Hepatocyte (in vitro differentiated cells): ENCODE measurements at places on chromosomes 2 and 18.

- DNase-seq = peak; percentile 76
Measured at GRCh38 chr2:234422273-234422732, 74.6 kb downstream of the ARL4C start.

- DNase-seq = no peak
Measured at GRCh38 chr2:199148076-199148845, 309.5 kb downstream of the SATB2 start.

DNA sequence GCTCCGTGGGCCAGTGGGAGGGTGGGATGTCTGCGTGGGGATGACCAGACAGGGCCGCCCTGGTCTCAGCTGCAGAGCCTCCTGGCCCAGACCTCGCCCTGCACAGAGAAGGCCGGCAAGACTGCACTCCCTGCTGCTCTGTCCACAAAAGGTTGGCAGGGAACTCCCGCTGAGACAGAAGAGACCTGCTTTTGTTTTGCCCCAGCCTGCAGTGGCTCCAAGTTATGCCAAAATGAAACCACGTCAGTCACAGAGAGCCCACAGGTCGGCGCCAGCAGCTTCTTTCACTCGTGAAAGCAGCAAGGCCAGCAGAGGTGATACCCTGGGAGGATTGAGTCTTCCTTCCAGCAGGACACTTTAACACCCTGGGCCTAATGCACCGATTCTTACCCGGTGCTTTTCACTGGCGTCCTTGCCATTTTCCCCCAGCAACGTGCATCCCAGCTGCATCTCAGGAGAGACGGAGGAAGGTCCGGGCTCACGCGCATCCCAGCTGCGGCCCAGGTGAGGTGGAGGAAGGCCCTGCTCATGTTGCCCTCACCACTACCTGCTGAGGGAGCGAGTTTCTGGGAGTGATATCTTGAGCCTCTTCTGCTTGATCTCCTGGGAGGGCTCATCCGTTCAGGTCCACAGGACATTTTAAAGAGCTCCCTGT is 22.1 kb upstream of the CTDP1 start:
- no peak for DNase-seq

DNA sequence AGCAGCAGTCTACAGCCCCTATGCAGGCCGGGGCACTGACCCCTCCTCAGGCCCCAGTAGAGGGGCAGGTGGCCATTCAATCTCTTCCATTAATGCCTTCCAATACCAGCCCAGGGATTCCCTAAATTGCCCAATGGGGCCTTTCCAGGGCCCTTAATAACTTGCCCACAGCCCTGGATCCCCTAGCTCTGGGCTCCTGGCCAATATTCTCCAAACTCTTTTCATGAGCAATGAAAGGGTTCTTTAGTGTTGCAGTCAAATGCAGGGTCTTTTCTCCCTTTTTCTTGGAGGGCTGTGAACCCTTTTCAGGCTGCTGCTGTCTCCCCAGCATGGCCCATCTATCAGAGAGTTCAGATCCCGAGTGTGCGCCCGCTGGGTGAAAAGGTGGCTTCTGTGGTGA is 41.3 kb upstream of the SLC1A4 start:
- DNase-seq = no peak

DNA sequence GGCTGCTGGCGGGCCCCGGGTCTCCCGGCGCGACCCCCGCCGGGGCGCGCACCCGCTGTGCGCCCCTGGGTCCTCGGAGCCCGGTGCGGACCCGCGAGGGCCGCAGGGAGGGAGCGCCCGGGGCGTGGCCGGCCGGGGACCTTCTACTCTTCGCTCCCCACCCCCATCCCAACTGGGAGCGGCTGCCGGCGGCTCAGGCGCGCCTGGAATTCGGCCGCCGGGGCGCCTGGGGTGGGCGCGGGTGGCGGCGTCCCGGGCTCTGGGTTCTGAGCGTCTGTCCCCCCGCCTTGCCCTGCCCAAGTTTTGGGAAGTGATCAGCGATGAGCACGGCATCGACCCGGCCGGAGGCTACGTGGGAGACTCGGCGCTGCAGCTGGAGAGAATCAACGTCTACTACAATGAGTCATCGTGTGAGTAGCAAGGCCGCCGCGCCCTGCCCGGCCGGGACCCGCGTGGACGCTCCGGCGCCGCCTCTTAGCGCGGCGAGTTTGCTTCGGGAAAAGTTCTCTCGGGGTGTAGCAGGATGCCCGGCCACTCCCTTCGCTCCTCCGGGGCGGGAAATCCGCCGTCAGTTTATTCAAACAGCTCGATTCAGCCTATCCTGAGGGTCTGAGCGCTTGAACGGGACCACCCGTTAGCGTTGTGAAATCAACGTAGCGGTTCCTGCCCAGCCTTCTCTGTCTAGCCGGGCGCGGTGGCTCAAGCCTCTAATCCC is 502 bp downstream of the TUBB6 start:
- peak; percentile 91 for DNase-seq

DNA sequence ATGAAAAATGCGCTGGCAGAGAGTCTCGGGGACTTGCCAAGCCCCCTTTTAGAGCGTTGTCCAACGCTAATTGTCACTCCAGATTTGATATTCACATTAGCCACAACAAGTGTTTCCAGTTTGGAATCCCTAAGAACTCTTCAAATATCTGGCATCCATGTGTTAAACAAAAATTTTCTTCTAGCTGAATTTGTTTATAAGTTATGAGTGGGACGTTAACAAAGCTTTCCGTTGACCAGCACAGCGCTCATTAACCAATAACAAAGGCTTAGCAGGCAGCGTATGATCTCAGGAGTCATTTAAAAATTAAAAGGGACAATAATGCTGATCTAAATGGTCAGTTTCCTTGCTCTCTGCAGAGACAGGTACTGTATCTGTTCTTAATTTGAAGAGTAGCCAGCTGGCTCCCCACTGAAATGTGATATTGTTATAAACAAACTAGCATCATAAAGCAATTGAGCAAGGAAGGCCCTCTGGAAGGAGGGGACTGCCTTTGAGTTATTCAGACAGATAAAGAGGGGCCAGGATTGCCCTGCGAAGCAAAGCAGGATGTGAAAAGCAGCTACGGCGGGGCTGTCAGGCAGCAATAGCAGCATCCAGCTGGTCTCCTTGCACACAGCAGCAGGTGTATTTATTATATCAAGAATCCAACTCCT is 337.2 kb upstream of the SALL3 start:
- no peak for DNase-seq
